CD4-positive, alpha-beta T cell (primary cell): ENCODE measurements at places on chromosomes 7 and 10. TPM values are rescaled to one million over a fixed set of nuclear protein-coding genes. Genes with fewer than 3 reads are reported as not detected.

NAMPT gene
- 159 TPM for total RNA-seq

EN2 gene
- total RNA-seq: not detected

APBB1IP gene
- 44.5 TPM for total RNA-seq

PLEKHS1 gene
- total RNA-seq: 0.08 TPM

MYPN gene
- total RNA-seq: not detected

CCDC172 gene
- total RNA-seq: not detected

SYCE1 gene
- 0.30 TPM for total RNA-seq

RPA3 gene
- 32.9 TPM for total RNA-seq

STRIP2 gene
- 0.14 TPM for total RNA-seq

SUFU gene
- total RNA-seq: 6.7 TPM

AKR1C4 gene
- total RNA-seq: not detected

GIMAP2 gene
- 64.1 TPM for total RNA-seq

ZNF680 gene
- total RNA-seq: 8.9 TPM

ATOH7 gene
- not detected for total RNA-seq

DNA sequence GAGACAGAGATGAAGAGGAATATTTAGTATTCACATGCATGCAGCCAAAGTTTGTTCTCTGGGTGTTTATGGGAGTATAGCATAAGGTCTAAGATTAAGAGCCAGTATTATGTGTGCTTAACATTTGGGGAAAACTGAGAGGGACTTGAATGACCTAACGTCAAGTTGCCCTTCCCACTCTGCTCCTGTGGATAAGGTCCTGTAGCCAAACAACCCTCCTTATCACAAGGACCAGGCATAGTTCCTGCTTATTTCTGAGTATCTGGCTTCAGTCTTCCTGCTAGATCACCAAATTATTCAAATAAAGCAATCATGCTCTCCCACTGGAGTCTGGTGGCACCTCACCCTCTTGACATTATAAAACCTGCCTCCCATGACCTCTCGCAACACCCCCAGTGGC lies 137.9 kb upstream of the SEMA3E start:
- DNase-seq: no peak

DNA sequence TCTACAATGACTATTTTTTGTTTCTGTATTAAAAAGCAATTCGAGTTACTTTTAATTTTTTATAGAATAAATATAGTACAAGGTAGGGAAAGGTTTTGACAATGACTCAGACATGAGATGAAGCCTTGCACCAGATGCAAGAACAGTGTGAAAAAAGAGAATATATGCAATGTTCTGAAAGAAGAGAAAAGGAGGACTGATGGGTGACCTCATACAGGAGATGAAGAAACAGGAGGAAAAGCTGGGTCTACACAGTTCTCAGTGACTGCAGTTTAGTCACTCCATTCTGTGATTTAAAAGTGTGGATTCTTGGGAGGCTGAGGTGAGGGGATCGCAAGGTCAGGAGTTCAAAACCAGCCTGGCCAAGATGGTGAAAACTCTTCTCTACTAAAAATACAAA lies 38.3 kb upstream of the YAE1 start:
- no peak for DNase-seq

DNA sequence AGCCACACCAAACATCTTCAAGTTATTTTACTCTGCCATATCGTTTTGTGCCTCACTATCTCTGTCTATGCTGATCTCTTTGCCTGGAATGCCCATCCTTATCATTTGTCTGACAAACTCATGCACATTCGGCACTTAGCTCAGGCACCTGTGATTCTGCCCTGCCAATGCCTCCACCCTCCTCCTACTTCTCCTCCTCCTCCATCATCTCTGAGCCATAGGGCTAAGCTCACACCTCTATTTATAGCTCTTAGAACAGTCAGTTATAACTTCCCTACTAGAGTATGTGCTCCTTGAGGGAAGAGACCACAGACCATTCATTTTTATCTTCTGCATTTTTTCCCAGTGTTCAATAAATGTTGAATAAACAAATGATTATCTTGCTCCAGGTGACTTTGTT lies 51.2 kb upstream of the CDK13 start:
- DNase-seq: no peak

GRCh38 chr10:70197235-70197945 lies 27.1 kb upstream of the SAR1A start:
- no peak for DNase-seq

DNA sequence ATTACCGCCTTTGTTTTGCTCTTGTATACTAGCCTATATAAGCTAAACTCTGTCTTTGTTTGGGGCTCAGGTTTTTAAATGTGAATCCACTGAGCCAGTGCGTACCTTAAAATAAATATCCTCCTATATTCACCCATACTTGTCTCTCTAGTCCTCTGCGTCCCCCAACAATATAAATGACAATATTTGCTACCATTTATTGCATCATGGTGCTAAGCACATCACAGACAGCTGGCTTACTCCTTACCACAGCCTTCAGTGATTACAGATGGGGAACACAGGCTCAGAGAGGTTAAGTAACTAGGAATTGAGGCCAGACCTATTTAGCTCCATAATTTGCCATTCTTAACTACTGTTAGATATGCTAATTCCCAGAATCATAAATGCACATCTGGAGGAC lies 3.4 kb upstream of the ADCK2 start:
- DNase-seq: no peak

DNA sequence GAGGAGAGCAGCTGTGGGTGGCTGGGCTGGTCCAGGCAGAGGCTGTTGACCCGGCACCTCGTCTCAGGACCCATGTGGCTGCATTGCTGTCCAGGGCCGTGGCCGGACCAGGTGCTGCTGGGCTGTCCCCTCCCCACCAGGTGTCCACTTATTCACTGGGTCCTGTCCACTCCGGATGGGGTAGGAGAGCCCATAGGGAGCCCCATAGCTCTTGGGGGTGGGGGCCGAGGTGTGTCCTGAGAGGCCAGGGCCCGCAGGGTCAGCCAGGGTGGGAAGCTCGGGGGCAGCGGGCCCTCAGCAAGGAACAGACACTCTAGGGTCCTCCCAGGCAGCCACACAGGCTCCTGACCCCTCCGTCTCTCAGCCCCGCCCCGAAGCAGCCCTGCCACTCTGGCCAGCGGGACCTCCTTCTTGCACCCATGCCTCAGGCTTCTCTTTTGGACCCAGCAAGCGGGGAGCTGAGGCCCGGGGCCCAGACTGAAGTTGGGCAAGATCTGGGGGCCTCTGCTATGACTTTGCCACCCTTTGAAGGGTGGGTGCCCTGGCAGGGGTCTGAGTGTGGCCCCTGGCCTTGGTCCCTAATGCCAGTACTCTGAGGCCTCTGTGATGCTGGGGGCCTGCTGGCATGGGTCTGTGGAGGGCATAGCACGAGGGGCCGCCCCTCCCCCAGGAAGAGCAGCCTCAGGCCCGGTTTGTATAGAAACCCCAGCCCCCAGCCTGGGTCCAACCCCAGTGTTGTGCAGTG lies 86.4 kb downstream of the NKX6-2 start:
- no peak for DNase-seq

GRCh38 chr7:95881597-95881996 lies 109.2 kb downstream of the DYNC1I1 start:
- no peak for DNase-seq

GRCh38 chr7:19119870-19120486 lies 2.5 kb upstream of the TWIST1 start:
- no peak for DNase-seq

GRCh38 chr7:91330866-91331265 lies 66.6 kb downstream of the FZD1 start:
- no peak for DNase-seq

GRCh38 chr7:50206453-50207250 lies 97.9 kb upstream of the IKZF1 start:
- DNase-seq: peak; percentile 77

- DNase-seq: no peak
Observed at GRCh38 chr7:27921081-27921836, 181.3 kb downstream of the TAX1BP1 start.

- no peak for DNase-seq
Observed at GRCh38 chr10:127863231-127863825, 29.4 kb downstream of the CLRN3 start.

DNA sequence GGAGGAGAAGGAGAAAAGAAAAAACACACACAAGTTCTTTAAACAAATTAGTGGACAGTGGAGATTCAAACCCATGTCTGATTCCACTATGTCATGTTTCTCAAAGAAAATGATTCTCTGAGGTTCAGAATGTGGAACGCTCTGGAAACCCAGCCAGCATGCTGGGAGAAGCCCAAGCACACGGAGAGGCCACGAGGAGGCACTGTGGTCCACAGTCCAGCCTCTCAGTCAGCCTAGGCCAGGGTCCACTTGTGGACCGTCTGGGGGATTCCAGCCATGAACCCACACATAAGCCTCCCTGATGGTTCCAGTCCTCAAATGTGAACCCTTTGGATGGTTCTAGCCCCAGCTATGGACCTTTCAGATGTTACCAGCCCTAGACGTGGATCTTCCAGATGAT lies 73.4 kb downstream of the CAV1 start:
- DNase-seq: no peak

DNA sequence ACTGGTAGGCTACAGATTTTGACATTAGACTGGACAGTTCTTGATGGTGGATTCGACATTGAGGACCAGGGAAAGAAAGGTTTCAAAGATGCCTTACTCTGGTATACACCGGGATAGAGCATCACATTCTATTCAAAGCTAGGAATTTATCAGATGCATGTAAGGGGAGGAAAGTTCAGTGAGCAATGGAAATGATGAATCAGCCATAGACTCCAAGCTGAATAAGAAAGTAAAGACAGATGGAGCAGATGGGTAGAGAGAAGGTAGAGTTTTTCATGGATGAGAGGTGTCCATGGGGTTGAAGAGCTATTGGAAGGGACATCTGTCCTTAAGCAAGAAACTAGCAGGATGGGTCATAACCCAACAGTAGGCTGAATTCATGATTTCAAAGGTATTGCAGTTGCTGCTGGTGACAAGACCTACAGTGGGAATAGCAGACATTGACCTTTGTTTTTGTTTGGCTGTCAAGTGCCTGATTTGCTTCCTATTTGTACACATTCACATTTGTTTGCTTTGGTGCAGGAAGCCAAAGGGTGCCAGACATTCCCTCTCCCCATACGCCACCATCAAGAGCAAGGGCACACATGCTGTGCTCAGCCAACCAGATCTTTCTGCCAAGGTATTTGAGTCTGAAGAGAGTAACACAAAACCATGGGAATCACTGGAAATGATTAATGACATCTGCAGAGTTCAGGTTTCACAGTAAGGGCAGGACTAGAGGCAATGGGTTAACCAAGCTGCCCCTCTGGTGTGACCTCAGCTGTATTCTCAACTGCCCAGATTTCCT lies 8.6 kb upstream of the CACUL1 start:
- no peak for DNase-seq

GRCh38 chr10:75650648-75651047 lies 219.2 kb downstream of the LRMDA start:
- no peak for DNase-seq

- DNase-seq: peak; percentile 49
Observed at GRCh38 chr10:15169555-15170401, 1.3 kb upstream of the NMT2 start.

DNA sequence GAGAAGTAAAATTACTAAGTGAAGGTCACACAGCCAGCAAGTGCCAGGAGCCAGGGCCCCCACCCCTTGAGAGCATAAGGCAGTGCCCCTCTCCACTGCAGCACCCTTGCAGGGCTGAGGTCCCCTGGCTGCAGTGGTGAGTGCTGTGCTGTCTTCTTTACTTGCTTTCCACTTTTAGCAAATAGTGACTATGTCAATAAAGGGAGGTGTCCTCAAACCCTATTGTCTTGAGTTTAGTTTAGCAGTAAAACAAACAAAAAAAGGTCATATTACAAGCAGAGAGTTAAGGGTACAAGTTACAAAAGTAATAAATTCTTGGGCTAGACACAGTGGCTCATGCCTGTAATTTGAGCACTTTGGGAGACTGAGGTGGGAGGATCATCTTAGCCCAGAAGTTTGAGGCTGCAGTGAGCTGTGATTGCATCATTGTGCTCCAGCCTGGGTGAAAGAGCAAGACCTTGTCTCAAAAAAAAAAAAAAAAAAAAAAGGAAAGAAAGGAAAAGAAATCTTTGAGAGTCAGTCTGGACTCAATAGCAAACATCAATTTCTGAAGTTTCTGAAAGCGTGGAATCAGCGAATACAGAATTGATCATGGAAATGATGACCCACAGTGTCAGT lies 39.0 kb upstream of the KIF5B start:
- DNase-seq: no peak

DNA sequence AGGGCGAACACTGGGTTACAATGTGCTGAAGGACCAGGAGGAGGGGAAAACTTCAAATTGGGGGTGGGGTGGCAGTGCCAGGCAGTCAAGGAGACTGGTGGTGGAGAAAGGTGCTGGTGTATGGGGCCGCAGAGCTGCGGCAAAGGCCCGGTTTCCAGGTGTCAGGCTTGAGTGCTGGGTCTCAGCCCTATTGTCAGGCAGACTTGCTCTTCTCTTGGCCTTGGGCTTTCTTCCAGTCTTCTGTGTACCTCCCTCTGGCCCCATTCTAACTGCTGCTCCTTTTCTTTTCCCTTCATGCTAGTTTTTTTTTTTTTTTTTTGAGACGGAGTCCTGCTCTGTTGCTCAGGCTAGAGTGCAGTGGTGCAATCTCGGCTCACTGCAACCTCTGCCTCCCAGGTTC lies 51.0 kb downstream of the POLR3A start:
- no peak for DNase-seq

GRCh38 chr10:6229746-6230145 lies 27.0 kb downstream of the PFKFB3 start:
- DNase-seq: peak; percentile 1

DNA sequence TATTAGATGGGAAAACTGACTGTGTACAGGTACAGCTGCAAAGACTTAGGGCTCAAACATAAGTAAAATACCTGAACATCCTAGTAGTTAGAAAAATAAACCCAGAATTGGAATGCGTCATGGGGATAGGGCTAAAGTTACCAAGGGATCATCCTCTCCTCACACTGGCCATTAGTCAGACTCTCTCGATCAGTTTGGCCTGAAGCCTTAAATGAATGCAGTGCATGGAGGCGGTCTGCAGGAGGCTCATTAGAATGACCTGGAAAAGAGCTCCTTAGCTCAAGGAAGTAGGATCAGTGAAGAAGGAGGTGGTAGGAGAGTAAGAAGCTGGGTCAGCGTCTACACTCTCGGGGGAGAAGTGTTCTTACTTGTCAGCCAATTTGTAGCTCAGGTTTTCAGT lies 35.3 kb downstream of the DENND2A start:
- DNase-seq: no peak

DNA sequence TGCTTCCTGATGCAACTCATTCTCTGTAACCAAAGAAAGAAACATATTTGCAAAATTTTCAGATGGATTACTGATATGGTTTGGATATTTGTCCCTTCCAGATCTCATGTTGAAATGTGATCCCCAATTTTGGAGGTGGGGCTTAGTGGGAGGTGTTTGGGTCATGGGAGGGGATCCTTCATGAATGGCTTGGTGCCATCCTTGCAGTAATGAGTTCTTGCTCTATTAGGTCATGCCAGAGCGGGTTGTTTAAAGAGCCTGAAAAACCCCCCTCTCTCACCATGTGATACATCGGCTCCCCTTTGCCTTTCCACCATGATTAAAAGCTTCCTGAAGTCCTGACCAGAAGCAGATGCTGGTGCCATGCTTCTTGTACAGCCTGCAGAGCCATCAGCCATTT lies 43.8 kb upstream of the PRKG1 start:
- no peak for DNase-seq

- no peak for DNase-seq
Observed at GRCh38 chr10:126439942-126440341, 51.7 kb upstream of the ADAM12 start.

- DNase-seq: no peak
Observed at GRCh38 chr7:117621075-117621618, 141.3 kb downstream of the CFTR start.
